Mucosa of gallbladder (tissue), 1 donor: ENCODE measurements at places on chromosomes 12 and 14. TPM values are rescaled to one million over a fixed set of nuclear protein-coding genes. Genes with fewer than 3 reads are reported as not detected.

Gene PMEL
- total RNA-seq: 2.9 TPM

Gene ZNF891
- total RNA-seq: 2.6 TPM

DNA sequence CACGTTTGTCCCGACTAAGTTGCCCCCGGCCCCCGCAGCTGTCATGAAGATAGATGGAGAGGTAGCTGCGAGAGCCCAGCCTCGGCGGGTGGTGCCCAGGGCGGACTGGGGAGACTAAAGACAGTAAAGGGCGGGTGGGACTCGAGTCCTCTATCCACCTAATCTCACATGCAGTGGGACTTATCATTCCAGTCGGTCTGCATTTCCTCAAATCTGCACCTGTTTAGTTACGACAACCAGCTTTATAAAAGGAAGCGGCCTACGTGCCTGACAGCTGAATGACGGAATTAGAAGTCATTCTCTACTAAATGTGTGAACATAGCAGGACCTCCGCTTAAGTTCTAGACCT is 109.8 kb upstream of the EGLN3 start:
- no peak for DNase-seq

DNA sequence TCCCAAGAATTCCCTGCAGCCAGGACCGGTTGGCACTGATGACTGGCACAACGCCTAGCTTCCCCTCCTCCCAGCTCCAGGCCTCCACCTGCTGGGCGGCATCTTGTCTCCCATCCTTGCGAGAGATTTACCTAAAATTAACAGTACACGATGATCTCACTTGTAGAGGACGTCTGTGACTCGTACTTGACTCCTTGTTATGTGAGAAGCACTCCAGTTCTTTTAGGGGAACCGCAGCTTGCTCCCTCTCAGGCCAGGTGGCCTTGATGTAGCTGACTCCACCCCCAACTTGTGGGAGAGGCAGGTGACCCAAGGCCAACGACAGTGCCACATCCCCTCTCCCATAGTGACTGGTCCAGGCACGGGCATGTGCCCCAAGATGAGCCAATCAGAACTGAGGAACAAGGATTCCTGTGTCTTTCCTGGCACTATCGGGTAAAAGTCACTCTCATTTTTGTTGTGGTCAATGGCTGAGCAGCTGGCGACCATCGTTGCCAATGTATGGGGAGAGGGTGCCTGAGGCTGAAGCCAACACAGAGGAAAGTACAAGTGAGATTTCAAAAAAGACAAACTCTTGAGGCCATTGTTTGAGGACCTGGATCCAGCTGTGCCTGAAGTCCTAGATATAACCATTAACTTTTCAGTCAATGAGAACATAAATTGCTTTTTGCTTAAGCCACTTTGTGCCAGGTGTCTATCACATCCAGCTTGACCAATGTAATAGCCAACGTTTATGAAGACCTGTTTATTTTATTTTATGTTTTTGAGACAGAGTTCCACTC is 208.7 kb downstream of the RBM19 start:
- no peak for DNase-seq

GRCh38 chr14:52000696-52001095 is 11.3 kb downstream of the RTRAF start:
- no peak for DNase-seq

- DNase-seq: no peak
Measured at GRCh38 chr12:6494258-6494743, 399 bp downstream of the NCAPD2 start.

- no peak for DNase-seq
Measured at GRCh38 chr14:98963610-98964009, 308.4 kb downstream of the BCL11B start.

DNA sequence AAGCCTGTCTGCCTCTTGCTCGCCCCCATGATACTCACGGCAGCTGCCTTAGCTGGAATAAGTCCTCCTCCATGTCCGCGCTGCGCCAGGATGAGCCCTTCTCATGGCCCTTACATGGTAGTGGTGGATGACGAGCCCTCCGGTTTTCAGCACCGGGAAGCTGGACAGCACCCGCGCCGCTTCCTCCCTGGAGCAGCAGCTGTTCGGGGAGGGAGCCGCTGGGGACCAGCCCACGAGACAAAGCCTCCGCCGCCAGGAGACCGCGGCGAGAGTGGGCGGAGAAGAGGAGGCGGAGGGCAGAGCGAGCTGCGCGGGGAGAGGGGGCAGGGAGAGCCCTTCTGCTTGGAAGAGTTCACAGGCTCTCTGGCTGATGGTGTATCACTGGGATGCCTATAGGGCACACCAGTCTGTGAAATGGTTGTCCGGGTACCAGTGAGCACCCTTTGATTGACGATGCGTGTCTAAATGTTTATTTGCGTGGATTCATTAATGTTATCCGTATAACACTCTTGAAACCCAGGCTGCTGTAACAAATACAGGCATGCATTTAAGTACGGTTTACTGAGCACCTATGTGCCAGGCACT is at the start of gene SVOP:
SVOP (minus strand) TSS at position 273 of the 585 bp plus-strand sequence; CDS start at position 73, 200 bp downstream.
- DNase-seq: peak; percentile 83

DNA sequence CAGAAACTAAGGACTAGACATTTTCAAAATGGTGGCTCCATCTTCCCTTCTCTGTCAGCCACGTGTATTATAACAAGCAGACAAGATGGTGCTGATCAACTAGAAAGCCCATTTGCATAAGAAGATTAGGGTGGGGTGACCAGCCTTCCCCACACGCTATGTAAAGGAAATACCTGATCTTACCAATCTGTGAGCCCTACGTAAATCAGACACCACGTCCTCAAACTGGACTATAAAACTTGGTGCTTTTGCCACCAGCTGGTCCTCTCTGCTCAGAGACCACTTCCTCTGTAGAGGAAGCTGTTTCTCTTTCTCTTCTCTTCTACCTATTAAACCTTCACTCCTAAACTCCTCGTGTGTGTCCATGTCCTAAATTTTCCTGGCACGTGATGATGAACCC is 101.1 kb upstream of the PLEKHG7 start:
- DNase-seq: no peak

GRCh38 chr12:42237853-42238239 is 202 bp downstream of the YAF2 start:
- no peak for DNase-seq

GRCh38 chr14:98548071-98548686 is 723.8 kb downstream of the BCL11B start:
- DNase-seq: no peak

DNA sequence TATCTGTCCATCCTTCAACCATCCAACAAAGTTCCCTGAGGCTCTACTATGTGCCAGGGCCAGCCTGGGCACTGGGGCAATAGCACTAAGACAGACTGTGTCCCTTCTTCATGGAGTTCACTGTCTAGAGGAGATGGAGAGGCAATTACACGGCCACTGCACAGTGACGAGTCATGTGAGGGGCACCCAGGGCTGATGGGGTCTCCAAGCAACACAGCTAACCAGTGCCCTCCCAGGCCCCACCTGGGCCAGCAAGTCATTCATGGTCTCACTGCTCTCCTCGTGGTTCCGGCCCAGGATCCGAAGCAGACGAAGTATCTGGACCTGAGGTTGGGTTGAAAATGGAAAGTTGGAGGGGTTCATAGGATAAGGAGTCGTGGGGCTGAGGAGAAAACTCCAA is 2.7 kb downstream of the AP1G2 start:
- no peak for DNase-seq
